Effector memory CD4-positive, alpha-beta T cell (primary cell): ENCODE measurements at places on chromosomes 5 and 9.

DNA sequence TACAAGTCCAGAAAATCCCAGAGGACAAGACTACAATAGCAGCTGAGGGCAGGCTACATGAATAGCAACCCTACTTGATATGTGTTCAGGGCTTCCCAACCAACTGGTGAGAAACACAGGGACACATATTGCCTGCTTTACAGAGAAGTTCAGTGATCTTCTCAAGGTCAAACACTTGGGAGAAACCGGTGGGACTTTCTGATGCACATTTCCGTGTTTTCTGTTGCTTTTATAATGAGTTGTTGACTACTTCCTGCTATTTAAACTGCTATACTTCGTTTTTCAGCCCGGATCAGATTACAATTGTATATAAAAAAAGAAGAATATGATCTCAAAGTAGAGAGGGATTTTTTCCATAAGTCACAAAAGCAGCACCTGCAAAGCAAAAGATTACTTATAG lies 175.1 kb downstream of the SNX18 start:
- no peak for DNase-seq

DNA sequence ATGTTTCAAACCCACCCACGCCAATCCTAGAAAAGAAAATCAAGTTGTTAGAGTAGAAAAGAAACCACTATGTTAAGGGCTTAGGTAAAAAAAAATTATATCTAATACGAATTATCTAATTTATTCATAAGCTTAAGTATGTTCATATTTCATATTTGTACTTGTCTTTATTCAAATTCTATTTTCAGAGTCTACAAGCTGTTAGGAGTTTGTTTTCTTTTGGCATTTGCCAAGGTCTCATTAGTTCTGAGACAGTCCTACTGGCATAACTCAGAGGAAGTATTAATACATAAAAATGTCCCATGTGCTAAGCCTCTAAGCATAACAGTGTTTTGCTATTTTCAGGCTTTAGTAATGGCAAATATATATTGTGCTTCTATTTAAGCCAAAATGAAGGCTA lies 57.6 kb downstream of the STARD4 start:
- DNase-seq, result no peak

- no peak for DNase-seq
Measured at GRCh38 chr5:90168399-90168798, 241.2 kb downstream of the CETN3 start.

- no peak for DNase-seq
Measured at GRCh38 chr9:125649826-125650225, 57.2 kb downstream of the MAPKAP1 start.

- no peak for DNase-seq
Measured at GRCh38 chr9:137428841-137429545, 5.8 kb downstream of the NOXA1 start.

- no peak for DNase-seq
Measured at GRCh38 chr9:124754289-124754688, 16.8 kb downstream of the NR6A1 start.

- no peak for DNase-seq
Measured at GRCh38 chr9:93357649-93358048, 93.8 kb upstream of the FAM120A start.

DNA sequence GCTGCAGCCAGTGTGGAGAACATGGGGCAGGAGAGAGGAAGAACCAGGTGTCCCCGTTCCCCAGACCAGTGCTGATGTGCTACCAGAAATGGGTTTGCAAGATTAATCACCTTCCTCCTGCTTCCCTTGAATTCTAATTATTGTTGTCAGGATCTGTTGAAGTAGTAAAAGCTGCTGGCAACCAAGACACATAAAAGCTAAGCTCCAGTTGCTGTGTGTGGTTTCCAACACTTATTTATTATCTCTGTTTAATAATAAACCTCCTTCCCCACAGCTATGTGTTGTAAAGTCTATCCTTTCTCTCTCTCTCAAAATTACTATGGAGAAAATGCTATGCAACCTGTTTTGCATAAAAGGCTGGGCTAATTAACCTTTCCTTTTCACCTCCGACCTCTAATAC lies 2.3 kb upstream of the RETREG1 start:
- DNase-seq, result no peak

GRCh38 chr9:20208961-20209371 lies 413.3 kb downstream of the MLLT3 start:
- DNase-seq, result no peak

DNA sequence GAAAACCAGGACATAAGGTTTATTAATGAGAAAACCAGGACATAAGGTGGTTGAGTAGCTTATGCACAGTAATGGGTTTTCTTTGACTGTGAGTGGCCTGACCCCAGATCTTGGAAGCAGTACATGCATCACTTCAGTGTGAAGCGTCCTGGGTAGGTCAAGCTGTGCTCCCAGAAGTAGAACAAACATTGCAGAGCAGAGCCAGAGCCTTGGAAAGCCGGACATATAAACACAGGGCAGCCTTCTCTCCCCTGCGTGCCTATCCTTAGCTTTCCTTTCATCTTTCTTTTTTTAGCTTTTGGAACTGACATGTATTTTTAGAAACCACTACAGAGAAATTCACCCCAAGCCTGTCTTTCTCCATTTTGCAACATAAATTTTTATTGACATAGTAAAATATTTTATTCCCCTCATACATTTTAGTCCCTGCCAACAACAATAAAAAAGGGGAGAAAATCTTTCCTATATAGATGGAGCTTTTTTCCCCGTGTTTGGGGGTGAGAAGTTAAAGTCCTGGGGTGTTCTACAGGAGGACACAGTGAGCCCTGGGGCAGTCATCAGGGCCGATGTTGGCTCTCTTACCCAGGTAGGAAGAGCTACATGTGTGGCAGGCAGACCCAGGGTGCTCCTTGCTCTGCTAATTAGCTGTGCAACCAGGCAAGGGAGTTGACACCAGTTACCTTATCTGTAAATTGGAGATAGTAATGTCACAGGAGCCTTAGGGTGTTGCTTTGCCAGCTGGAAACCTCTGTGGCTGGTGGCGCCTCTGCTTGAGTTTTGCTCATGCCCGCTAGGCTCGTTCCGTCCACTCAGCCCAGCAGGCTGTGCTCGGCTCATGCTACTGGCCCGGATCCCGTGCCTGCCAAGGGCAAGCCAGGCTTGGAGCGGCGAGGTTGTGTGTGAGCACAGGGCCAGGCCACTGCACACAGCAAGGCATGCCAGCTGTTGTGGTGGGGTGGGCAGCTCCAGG lies 389.6 kb downstream of the KDM4C start:
- DNase-seq, result no peak

DNA sequence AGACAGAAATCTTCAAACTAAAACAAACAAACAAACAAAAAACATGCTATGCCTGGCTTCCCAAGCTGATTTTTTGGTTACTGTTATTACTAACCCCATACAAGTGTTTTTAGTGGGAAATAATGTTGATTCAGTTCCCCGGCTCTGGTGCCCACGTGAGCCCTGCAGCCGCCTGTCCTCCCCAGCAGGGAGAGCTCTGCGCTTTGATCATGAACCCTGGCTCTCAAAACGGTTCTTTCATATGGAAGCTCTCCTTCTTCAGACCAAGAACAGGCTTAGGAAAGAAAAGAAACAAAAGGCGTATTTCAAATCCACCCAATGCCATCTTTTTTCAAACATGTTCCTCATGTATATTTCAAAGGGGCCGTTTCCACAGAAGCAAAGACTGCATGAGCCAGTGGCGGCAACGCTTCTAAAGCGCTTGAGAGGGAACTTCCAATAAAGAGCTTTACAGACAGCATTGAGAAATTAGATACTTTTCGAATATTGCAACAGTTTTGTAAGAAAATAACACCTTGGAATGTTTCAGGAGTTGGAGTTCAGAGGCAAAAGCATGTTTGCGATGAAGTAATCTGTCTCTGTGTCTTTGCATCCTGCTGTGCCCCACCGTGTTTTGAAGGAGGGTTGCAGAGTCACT lies 74.8 kb downstream of the ICE1 start:
- no peak for DNase-seq

DNA sequence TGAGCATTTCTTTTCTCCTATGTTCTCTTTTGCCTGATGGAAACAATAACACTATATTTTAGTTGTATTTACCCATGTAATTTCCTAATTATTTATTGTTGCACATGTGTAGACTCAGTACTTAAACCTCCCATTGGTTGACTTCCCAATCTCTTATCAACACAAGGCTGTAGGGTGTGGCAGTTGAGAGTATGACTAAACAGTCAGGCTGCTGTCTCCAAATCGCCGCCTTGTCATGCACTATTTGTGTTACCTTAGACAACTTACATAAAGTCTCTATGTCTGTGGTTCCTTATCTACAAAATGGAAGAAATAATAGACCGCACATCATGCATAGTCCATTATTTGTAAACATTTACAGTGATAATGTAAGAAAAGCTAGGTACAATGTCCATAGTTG lies 68.9 kb upstream of the EFNA5 start:
- DNase-seq, result no peak

DNA sequence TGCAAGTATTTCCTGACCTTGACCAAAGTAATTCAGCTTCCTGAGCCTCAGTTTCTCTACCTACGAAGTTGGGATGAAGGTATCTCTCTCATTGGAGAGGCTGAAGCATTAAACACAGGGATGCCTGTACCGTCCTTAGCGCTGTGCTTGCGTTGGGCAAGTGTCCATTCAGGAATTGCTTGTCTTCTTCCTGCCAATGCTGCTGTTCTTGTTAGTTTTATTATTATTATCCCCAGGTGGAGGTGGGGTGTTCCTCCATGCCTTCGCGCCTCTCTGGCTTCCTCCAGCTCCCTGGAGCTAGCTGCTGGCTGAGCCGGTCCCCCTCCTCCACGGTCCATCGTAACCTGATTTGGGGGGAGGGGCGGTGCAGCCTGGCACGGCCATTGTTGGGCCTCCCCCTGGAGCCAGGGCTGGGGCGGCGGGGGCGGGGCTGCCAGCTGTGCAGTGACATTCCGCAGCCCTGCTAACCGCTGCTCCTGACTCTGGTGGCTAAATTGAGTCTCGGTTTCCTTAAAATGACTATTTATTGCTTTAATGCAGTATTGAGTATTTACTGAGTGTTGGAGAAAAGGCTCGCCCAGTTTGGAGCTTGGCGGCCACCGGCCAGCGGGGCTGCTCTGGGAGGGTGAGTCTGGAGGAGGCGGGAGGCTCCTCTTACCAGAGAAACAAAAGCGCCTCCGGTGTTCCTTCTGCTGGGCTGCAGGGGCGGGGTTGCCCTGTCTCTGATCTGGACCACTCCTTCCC lies 51.3 kb downstream of the LMX1B start:
- DNase-seq, result no peak

GRCh38 chr9:95689669-95690068 lies 172.9 kb upstream of the PTCH1 start:
- DNase-seq, result no peak

- DNase-seq, result peak; percentile 63
Measured at GRCh38 chr9:89497978-89498851, at the start of gene SEMA4D. Gene SEMA4D, minus strand, starts transcription at chr9:89498113. Its CDS starts 92,657 bp downstream, at chr9:89405456.

DNA sequence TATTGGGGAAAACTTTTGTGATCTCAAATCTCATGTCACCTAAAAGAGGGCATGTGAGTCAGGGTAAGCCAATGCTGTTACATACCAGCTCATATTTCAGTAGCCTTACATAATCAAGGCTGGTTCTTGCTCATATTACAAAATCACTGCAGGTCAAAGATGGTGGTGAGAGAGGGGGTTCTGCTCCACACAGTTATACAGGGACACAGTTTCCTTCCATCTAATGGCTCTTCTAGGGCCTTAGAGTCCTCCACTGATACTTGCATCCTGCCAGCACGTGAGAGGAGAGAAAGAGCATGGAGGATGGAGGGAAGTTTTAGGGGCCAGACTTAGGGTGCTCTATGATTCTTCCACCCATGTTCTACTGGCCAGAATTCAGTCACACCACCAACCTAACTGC lies 130.0 kb downstream of the LIFR start:
- DNase-seq, result no peak

DNA sequence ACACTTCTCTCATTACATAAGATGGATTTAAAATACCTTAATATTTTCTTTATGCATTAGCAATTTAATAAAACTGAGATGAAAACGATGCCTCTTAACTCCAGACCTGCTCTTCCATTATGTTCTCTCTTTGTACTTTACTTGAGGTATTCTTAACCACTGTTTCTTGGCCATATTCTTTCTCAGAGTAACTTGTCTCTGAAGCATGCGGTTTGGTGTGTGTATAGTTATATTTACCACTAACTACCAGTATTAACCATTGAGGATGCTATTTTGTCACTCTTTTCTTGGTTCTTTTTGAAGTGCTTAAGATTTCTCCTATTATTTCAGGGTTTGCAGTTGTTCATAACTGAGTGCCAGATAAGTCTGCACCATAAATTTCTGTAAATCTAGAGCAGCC lies 17.9 kb downstream of the TMEM167A start:
- DNase-seq, result no peak

DNA sequence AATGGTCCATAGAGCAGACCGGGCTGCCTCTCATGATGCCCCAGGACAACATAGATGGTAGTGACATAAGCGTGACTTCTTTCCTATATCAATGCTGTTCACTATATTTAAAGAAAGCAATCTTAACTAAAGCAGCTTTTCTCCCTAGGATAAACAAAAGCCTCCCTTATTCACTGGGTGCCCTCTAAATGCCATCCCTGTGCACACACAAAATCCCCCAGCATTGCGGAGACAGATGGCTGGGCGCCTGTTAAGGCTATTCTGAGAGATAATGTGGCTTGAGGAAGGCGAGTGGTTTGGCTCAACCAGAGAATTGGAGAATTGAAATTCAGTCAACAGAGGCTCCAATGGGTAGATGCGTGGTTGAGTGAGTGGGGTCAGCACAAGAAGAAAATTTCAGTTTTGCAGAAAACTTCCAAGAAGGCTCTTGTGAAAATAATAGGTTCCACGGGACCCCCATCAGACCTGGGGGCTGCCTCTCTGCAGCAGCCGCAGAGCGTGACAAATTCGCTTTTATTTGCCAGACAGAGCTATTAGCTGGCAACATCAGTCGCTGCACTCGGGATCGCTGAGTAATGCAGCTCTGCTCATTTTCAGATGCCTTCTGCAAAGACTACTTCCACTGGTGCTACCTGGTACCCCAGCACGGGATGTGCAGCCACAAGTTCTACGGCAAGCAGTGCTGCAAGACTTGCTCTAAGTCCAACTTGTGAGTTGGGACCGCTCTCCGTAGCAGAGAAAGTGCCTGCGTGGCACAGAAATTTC lies 103.9 kb upstream of the ICE1 start:
- DNase-seq, result no peak

DNA sequence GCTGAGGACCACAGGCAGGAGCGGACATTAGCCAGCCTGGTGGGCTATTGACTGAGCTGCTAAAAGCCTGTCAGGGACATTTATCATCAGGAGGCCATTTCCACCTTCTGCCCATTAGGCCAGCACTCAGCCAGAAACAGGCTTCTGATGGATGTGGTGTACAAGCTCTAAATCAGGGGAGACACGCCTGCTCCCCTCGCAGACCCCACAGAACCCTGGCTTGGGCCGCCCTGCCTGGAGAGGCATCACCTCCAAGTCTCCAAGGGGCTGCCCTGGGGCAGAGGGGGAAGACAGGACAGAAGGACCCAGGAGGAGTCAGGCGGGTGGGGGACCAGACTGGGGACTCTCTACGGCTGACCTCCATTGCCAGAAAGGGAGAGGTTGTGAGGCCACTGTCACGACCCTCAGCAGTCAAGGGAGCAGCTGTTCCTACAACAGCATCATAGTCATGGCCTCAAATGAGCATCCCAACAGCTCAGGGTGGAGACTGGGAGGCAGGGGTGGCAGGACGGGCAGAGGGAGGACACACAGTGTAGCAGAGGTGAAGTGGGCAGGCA lies 24.0 kb upstream of the TRIM14 start:
- no peak for DNase-seq

GRCh38 chr9:130444565-130445221 lies at the start of gene ASS1:
Gene ASS1, plus strand, starts transcription at chr9:130444961. Its CDS starts 7,268 bp downstream, at chr9:130452229.
- DNase-seq, result peak; percentile 4

- no peak for DNase-seq
Measured at GRCh38 chr9:109499631-109500410, 1.7 kb upstream of the PTPN3 start.
